Vagina (tissue), 2 donors: ENCODE measurements at places on chromosomes 2 and 18.

GRCh38 chr2:7045601-7046590 is 128.7 kb downstream of the RNF144A start:
- no peak for DNase-seq

DNA sequence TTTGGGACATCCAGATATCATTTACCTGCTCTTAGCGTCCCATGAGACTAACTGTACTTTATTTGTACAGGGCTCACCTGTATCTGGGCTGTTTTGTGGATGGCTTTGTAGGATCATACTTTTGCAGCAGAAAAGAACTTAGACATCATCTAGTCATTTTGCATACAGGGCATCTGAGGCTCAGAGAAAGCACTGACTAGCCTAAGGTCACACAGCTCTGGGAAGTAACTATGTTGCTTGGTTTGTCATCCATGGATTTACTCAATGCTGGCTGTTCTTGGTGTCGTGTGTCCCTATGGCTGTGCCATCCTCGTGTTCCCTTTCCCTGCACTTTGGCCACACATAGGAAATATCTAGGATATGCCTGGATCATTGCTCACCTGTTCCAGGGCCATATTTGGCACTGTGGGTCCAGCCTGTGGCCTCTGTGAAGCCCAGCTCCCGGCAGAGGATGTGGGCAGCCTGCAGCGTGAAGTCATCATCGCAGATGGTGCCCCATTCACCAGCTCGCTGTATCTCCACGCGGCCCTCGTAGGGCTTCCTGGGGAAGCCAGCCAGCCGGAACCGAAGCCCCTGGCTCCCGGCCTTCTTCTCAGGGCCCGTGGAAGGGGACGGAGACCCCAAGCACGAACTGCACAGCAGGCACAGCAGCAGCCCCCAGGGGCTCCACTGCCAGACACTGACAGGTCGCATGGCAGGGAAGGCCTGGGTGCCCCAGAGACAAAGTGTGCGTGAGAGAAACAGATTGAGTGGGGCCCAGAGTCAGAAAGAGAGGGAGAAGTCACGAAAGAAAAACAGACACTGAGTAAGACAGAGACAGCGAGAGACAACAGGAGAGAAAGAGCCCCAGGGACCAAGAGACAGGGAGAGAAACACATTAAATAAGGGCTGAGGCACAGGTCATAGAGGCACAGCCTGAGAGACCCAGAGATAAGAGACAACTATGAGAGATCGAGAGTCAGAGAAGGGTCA is 1.5 kb downstream of the LOXL3 start:
- no peak for DNase-seq

DNA sequence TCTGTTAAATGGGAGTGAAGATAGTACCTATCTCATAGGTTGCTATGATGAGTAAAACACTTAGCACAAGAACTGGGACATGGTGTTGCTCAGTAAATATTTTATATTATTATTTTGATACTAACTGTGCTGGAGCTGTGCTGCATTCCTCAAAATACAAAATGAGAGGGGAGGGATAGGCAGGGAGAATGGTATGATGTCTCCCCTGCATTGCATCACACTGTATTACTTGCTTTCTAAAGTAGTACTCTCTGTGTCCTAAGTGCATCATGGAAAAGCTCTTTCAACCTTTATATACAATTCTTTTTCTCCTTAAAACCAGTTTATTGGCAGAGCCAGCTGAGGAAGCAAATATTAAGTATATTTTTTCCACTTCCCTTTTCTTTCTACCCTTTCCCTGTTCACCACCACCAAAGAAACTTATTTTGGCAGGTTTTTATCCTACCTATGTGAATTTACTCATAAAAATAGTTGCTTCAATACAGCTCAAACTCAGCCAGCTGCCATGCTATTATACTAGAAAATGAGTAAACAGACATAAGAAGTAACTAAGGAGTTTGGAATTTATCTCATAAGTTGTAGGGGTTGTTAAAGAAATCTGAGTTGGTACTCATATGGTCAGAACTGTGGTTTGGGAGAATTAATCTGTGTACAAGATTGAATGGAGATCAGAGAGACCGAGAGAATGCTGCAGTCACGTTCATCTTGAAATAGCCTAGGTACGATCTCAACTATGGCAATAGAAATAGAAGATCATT is 60.3 kb downstream of the EHBP1 start:
- no peak for DNase-seq

DNA sequence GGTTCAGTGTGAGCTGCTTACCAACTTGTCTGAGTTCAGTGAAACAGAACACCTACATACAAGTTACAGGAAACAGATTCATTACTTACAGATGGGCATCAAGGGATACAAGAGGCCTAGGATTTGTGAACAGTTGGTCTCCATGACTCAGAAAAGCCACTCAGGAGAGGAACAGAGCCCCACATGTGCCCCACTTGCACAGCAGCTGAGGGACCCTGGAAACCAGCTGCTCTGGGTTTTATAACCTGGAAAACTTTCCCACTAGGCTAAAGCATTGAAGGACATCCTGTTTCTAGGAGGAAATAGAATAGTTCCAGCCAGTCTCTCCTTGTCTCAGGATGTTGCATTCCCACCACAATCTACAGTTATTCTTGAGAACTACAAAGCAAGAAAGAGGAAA is 530.0 kb downstream of the ZNF804A start:
- DNase-seq: no peak

DNA sequence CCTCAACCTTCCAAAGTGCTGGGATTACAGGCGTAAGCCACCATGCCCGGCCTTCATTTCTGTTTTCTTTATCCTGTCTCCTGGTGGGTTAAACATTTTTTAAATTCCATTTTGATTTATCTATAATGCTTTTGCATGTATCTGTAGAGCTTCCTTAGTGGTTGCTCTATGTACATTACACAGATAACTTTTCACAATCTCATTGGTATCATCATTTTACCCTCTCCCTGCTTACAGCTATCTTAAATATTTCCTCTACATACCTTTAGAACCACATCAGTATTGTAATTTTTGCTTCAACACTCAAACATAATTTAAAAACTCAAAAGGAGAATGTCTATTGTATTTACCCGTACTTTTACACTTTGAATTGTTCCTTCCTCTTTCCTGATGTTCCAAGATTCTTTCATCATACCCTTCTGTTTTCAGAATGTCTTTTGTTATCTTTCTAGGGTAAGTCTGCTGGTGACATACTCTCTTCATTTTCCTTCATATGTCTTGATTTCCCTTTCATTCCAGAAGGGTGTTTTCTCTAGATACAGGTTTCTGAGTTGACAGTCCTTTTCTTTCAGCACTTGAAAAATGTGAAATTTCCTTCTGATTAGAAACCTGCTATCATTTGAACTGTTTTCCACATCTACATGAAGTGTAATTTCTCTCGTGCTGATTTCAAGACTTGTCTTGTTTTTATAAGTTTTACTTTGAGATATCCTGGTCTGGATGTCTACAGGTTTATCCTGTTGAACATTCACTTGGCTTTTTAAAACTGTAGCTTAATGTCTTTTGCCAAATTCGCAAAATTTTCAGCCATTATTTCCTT is 21.9 kb downstream of the PPP3R1 start:
- DNase-seq: no peak
